ENCODE measurements at places on chromosomes 2 and 18.
A peak's percentile ranks its signal among the peaks of the same experiment; 100 is the strongest.

GRCh38 chr2:132477962-132478361 is 61.4 kb downstream of the GPR39 start:
- DNase-seq, result no peak

GRCh38 chr2:219687272-219687671 is 59.8 kb downstream of the SLC4A3 start:
- no peak for DNase-seq

DNA sequence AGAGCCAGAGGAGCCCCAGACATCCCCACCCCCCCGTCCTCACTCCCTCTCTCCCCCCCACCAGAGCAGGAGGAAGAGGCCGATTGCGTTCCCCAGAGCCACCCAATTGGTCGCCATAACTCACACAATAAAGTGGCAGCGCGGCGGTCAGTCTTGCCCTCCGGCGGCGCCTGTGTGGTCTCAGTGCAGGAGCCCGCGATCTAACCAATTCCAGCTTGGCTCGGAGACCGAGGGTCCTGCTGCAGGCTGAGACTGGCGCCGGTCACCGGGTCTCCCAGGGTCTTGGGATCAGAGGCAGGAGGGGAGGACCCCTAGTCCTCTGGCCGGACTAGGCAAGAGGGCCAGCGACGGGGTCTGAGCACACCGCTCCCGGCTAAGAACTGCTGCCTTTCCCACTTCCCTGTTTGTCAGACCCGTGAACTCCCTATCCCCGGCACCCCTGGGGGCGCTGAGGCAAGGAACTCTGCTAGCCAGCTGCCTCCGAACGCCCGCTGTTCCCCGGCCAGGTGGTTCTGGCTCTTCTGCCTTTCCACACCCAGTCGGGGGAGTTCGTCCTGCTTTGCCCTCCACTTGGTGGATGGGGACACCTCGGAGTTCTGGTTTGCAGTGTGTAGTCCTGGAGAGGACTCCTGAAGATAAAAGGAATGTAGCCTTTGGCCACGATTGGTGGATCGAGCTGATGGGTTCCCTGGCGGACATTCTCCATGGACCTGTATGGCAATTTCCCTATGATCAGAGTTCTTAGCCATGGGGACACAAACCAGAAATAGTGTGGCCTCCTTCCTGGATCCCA is 1.0 kb upstream of the HOXD12 start:
- no peak for DNase-seq

DNA sequence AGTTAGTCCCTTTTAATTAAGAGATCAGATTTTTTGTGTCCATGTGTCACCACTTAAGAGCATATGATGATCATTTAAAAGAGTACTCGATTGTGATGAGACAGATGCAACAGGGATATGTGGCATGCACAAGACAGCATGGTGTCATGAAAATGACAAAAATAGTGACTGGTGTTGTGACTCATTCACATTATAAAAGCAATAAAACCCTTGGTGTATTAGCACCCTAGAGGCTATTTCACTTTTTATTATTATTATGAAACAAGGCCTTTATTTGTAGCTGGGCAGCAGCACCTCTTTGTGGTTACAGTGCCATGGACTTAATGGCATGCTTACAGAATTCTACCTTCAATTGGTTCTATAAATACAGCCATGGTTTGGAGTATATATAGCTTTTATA is 1296.0 kb upstream of the ZEB2 start:
- no peak for DNase-seq

- DNase-seq, result peak; percentile 51
Observed at GRCh38 chr2:174753038-174753633, 11.1 kb downstream of the CHRNA1 start.

- DNase-seq, result no peak
Observed at GRCh38 chr2:48540237-48540935, 10.4 kb downstream of the STON1 start.

GRCh38 chr18:45851161-45851925 is 25.9 kb downstream of the SIGLEC15 start:
- no peak for DNase-seq

DNA sequence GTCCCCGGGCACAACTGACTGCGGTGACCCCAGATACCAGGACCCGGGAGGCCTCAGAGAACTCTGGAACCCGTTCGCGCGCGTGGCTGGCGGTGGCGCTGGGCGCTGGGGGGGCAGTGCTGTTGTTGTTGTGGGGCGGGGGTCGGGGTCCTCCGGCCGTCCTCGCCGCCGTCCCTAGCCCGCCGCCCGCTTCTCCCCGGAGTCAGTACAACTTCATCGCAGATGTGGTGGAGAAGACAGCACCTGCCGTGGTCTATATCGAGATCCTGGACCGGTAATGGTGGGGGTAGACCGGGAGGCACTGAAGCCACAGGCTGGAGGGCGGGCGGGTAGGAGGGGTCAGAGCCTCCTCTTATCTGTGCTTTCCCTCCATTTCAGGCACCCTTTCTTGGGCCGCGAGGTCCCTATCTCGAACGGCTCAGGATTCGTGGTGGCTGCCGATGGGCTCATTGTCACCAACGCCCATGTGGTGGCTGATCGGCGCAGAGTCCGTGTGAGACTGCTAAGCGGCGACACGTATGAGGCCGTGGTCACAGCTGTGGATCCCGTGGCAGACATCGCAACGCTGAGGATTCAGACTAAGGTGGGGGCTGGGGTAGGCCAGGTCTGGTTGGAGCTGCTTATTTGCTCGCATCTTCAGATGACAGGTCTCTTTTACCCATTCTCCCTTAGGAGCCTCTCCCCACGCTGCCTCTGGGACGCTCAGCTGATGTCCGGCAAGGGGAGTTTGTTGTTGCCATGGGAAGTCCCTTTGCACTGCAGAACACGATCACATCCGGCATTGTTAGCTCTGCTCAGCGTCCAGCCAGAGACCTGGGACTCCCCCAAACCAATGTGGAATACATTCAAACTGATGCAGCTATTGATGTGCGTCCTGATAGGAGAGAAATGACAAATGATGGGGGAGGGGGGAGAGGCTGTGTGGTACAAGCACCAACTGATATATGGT is 780 bp downstream of the HTRA2 start:
- DNase-seq, result peak; percentile 70

DNA sequence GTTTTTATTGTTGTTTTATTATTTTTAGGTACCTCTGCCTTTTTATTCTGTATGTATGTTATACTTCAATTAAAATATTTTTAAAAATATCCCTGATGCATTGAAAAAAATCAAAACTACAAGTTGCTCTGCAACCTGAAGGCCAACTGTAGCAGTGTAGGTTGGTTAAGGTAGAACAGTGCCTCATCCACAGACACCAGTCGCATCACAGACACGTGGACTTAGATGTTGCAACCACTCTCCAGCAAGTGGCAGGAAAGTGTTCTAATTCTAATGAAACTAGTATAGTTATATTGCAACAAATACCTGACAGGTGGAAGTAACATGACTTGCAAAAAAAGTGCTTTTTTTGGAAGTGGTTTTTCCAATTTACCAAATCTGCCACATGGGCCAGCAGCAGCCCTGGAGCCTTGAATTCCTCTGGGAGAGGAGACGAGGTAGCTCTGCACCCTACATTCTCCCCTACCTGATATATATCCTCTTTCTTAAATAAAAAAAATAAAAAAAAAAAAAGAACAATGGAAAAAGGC is 28.4 kb upstream of the SLC3A1 start:
- no peak for DNase-seq

DNA sequence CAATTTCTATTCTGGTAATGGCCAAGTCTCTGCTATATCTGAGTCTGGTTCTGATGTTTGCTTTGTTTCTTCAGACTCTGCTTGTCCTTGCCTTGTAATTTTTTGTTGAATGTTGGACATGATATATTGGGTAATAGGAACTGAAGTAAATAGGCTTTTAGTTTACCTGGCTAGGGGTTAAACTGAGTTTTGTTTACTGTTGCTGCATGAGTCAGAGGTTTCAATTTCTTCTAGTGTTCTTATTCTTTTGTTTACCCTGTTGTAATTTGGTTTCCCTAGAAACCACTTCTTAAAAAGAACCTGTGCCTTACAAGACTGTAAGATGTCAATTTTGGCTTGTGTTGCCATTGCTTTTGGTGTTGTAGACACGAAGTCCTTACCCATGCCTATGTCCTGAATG is 285.0 kb upstream of the KCNH7 start:
- DNase-seq, result no peak

GRCh38 chr2:127049927-127050802 is 56.8 kb downstream of the BIN1 start:
- peak; percentile 51 for DNase-seq

GRCh38 chr2:175233135-175233719 is 51.7 kb upstream of the ATP5MC3 start:
- DNase-seq, result no peak

- DNase-seq, result no peak
Observed at GRCh38 chr2:23375448-23375847, 9.5 kb upstream of the KLHL29 start.

DNA sequence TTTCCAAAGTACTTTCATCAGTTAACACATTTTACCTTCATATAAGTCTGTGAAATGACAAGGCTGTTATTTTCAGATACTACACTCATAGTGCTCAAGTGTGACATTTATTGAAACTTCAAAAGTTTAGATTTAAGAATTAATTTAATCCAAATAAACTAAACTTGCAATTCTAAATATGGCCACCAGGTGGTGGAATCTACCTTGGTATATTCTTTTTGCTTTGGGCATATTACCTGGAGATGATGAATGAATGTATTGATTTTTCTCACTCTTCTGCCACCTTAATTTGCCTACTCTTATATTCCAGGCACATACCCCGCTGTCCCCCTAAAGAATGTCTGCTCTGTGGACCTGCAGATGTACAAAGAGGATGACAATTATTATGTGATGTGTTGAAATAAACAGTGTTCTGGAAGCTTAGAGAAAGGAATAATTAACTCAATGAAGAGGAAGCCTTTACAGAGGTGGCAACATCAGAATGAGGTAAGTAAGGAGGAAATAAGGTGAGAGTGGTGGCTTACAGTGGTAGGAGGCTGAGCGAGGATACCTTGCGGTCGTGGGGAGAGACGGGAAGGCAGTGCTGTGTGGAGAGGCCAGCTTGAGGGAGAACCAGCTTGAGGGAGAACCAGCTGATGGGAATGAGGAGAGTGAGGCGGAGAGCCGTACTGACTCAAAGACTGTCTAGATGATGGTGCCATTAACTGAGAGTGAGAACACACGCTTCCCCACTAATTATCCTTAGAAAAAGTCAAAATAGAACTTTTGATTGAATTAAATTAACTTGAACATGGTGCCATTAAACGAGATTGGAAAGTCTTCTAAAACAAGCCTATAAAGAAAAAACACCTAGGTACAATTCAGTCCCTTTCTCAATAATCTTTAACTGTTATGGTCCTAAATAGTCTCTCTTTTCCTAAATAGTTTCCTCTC is 179.5 kb downstream of the CELF4 start:
- DNase-seq, result peak; percentile 38

- no peak for DNase-seq
Observed at GRCh38 chr2:170260188-170260587, 82.2 kb downstream of the MYO3B start.

- no peak for DNase-seq
Observed at GRCh38 chr2:75053484-75054112, 95.2 kb downstream of the POLE4 start.

GRCh38 chr2:152376385-152376784 is 41.4 kb downstream of the FMNL2 start:
- no peak for DNase-seq

GRCh38 chr2:25339791-25340180 is 1.9 kb downstream of the DNMT3A start:
- DNase-seq, result no peak

GRCh38 chr18:46497129-46497528 is 159.9 kb downstream of the LOXHD1 start:
- DNase-seq, result no peak

DNA sequence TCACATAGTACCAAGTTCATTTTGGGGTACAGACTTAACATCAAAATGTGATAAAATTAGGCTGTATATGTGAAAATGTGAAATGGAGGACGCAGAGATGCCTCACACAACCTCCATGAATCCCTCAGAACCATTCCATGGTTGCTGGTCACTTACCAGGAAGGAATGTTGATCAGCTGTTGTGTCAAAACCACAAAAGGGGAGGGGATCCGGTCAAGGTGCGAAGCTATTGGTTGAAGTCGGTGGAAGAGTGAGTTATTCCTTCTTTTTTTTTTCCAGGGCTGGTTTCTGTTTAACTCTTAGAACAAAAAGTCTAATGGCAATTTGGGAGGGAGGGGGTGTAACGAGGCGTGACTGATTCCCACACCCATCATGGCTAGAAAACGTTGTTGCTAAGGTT is 32.3 kb upstream of the REG3A start:
- DNase-seq, result no peak

DNA sequence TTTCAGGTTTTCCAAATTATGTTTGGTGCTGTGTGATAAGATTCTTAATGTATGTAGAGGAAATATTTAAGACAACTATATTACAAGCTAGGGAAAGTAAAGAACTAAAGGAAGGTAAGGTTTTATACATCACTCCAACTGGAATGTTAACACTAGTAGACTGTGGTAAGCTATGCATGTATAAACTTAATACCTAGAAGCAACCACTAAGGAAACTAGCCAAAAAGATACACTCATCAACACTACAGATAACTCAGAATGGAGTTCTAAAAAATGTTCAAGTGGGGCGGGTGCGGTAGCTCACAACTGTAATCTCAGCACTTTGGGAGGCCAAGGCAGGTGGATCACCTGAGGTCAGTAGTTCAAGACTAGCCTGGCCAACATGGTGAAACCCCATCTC is 37.8 kb upstream of the MALL start:
- no peak for DNase-seq

- DNase-seq, result peak; percentile 41
Observed at GRCh38 chr2:70083344-70084156, 3.7 kb upstream of the PCBP1 start.

- DNase-seq, result no peak
Observed at GRCh38 chr18:2281523-2282199, 289.6 kb downstream of the METTL4 start.

DNA sequence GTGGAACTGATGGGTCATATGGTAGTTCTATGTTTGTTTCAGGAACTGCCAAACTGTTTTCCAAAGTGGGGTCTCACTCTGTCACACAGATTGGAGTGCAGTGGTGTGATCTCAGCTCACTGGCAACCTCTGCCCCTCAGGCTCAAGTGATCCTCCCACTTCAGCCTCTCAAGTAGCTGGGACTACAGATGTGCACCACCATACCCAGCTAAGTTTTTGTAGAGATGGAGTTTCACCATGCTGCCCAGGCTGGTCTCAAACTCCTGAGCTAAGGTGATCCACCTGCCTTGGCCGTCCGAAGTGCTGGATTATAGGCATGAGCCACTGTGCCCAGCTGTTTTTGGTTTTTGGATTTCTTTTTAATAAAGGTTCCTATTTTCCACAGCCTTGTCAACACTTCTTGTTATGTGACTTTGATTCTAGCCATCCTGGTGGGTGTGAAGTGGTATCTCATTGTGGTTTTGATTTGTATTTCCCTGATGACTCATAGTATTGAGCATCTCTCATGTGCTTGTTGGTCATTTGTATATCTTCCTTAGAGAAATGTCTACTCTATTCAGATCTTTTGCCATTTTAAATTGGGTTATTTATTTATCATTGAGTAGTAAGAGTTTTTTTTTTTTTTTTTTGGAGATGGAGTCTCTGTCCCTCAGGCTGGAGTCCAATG is 22.8 kb downstream of the NPC1 start:
- DNase-seq, result peak; percentile 25
